ENCODE measurements at places on chromosomes 1 and 21.

DNA sequence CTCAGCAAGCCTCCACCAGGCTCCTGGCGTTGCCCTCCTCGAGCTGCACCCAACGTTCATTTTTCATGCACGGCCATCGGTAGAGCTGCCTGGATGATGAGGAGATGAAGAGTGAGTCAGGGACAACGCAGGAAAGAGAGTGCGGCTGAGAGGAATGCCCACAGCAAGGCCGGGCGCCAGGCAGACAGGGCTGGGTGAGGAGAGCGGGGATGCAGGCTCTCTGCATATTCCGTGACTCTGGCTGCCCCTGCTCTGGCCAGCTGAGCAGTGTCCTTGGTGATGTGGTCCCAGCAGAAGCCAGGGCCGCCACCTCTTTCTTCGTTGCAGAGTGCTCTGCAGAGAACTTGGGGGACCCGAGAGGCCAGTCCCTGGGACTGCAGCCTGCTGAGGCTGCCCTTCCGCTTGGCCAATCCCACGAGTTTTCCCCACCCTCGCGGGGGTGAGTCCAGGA lies 10.8 kb downstream of the UMODL1 start:
- DNase-seq, result no peak

- no peak for DNase-seq
Measured at GRCh38 chr1:46523496-46524353, 27.7 kb downstream of the KNCN start.

DNA sequence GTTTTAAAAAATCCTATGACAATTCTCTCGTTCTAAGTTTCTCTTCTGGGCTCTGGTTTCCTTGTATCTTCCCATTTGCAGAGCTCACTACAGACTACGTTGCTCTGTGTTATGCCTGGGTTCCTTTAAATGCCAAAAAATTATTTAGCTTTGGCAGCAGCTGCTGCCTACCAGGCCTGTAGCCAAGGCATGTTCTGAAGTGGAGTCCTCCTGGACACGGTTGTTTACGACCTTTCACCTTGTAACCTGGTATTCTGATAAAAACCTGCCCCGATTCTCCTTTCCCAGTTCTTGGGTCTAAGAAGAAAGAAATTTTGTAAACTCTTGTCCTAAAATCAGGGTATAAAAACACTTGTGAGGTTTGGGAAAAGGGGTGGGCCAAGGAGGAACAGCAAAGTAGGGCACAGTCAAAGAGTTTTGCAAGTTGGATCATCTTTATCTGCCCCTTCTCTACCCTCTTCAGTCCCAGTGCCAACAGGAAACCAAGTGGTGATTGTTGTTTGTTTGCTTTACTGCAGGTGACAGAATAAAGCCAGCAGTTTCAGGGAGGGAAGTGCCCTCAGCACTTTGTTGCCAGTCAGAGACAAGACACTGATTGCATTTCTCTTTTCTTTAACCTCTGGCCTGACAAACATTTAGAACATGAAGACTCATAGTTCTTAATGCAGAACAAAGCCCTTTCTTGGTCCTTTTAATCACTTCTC lies 3.1 kb upstream of the TXNIP start:
- DNase-seq, result no peak

DNA sequence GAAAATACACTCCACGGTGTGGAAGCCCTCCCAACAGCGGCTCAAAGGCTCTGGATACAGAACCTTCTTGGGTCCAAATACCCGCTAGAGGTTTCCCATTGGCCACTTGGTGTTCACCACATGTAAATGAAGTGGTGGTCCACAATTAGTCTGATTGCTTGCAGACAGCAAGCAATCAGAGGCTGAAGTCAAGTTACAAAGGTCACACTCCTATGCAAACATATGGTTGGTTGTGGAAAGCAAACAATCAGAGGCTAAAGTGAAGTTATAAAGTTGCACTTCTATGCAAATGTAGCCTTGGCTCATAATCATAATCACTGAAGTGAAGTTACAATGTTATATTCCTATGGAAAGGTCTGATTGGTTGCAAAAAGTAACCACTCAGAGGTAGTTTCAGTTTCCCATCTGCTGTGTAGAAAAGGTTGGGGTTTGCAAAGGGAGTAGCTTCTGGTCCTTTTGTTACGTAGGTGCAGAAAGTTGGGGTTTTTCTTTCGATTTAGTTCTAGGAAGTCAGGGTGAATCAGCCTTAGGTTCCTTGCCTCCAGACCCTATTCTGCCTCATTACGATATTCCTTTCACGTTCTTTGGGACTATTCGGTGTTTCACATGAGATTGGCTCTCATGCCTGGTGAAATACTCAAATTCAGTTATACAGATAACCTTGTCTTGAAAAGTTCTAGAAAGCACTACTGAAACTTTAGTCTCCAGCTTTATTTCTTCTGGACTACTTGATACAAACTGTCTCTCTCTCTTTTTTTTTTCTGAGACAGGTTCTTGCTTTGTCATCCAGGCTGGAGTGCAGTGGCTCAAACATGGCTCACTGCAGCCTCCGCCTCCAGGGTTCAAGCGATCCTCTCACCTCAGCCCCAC lies 36.7 kb upstream of the MTF2 start:
- no peak for DNase-seq

DNA sequence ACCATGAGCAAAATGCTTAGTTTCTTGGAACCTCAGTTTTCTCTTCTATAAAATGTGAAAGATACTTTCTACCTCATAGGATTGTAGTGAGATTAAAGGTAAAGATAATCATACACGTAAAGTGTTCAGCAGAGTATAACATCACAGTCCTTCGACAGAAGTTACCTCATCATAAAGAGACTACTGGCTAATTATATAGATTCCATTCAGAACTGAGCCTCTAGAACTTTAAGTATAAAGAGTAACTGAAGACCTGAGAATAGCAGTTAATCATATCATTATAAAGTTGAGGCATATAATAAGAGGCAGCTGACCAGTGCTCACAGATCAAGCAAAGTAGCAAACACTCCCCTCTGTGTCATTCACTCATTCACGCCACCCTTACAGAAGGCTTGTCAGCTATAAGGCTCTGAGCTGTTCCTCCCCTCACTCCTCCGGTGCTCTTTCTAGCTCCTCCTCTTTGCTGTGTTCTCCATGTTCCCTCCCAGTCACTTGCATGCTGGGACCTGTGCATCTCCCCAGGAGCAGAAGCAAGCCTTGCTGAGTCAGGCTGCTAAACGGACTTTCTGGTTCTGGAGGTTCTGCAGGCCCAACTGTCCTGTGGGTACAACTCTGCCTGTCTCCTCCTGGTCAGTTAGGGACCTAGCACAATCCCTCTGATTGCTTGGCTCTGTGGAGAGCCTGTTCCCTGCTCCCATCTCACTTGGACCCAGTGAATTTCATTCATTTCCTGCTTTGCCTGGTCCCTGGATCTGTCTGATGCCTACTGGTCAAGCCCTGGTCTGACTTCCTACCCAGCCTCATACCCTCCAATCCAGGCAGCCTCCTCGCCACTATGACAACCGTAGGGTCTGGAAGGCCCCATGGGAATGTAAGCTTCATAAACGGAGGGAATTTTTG lies 28.3 kb upstream of the LY9 start:
- DNase-seq, result no peak

DNA sequence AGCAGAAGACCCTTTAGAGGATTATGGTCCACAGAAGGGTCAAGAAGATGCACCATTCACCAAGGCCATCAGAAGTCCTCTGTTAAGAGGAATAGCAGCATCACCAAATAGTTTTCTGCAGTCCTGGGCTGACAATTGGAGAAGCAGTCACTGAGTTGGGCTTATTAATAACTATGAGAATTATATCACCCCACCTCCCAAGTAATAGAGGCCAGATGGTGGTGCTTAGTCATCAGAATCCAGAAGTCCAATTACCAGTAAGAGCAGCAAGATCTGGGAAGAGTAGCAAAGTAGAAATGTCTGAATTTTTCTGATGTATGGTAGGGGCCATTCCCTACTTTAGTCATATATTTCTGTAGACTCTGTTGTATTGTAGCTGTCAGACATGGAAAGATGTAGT lies 6.1 kb upstream of the PSMA5 start:
- no peak for DNase-seq
